Right lobe of liver (tissue), 6 donors: ENCODE measurements at places on chromosomes 5 and 9. TPM values are rescaled to one million over a fixed set of nuclear protein-coding genes. Genes with fewer than 3 reads are reported as not detected.

DNA sequence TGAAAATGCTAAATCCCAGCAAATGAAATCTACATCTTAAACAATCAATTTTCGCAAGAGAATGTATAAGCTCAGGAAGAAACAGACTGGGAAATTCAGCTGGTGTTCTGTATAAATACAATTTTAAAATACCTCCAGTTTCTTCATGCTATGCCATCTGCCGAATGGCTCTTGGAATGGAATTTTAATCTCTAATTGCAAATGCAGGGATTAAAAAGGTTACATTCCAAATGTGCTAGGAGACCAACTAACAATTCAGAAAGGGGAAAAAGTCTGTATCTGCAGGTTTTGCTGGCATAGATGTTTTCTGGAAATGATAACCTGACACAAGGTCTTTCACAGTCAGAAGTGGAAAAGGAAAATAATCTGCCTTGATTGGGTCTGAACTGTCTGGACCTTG, 379.7 kb downstream of the MAT2B start:
- no peak for DNase-seq

DNA sequence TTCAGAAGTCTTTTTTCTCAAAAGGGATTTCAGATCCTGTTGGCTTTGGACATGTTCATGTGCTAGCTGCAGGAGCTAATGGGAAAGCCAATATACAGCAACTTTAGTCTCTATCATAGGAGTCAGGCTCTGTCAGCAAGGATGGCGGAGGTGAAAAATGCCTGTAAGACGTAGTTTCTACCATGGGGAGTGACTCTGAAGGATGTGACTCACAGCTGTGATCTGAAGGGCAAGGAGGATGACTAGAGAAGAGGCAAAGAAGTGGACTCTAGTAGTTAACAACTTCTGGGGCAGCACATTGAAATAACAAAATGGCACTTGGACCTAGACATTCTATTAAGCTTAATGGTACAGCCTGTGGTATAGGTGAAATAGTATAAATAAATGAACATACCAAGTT, 3.1 kb upstream of the NDUFS4 start:
- no peak for DNase-seq

GRCh38 chr5:72618708-72619107, 111.5 kb upstream of the ZNF366 start:
- DNase-seq, result no peak

GRCh38 chr9:133505901-133506652, 18.7 kb downstream of the MYMK start:
- DNase-seq, result no peak

DNA sequence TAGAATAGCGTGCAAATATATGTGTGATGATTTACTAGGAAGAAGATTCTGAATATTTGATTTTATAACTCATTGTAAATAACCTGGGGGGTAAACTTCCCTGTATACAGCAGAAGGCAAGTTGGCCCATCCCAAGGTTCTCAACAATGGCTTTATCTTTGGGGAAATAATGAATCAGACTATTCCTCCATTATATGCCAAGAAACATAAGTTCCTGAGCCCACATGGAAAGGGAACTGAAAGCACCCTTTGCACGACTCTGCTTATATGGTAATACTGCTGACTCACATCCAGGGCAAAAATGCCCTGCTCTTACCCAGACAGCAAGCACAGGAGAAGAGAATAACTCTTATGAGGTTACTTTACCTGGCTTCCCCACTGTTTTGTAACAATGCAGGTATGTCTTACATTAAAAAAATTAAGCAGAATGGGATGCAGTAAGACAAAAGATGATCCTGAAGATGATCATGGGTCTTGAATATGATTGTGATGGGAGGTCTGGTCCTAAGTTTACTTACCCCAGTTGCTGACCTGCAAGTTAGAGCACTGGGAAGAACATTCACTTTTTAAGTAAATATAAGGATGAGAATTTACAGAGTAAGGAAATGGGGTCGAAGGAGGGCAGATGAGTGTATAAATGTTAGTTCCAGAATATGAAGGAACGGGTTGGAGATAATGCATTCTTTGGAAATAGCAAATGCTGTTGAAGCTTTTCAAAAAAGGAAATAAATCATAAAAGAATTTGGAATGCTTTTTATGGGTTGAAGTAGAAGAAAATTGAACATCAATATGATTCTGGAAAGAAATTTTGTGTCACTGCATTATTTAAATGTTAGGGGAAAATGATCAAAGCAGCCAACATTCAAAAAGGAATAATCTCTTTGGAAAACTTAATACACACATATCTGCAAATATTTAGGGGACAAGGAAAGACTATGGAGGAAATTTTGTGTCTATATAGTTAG, 428.4 kb upstream of the MPDZ start:
- no peak for DNase-seq

GRCh38 chr5:173290477-173291131, 37.6 kb downstream of the STC2 start:
- no peak for DNase-seq

DNA sequence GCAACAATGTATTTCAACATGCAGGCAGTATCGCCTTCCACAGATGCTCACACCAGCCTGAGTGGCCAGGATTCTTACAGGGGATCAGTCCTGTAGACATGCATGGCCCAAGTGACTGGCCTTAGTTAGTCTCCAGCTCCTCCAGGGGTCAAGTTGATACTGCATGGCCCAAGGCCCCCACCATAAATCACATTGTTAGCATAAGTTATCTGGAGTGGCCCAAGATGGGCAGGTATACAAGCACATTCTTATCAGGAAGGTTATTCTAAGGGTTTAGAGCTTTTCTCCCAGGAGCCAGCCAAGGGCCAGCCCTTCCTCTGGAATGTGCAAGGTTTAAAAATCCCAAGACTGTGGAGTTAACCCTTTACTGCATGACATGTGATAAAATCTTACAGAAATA, 230.9 kb upstream of the NFIL3 start:
- no peak for DNase-seq

- no peak for DNase-seq
These were observed 50.2 kb upstream of the ACTBL2 start for GRCh38 chr5:57532513-57533497.

DNA sequence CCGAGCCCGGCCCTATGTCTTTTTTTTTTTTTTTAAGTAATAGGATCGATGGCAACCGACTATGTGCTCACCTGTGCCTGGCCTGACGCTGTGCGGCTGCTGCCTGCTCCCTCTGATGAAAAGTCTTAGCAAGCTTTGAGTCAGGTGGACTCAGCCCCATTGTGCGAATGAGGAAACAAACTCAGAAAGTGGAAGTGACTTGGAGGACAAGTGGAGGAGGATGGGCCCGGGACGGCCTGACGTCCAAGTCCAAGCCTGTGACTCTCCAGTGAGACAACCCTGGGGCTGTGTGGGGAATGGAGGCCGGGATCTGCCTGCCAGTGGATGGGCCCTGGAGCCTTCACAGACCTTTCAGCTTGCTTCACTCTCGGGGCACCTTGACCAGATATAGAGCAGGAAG, 57.9 kb downstream of the EXD3 start:
- DNase-seq, result no peak

GRCh38 chr5:115573133-115573532, 28.6 kb upstream of the FEM1C start:
- no peak for DNase-seq

GRCh38 chr5:43075319-43076293, 35.5 kb upstream of the ANXA2R start:
- DNase-seq, result no peak

DNA sequence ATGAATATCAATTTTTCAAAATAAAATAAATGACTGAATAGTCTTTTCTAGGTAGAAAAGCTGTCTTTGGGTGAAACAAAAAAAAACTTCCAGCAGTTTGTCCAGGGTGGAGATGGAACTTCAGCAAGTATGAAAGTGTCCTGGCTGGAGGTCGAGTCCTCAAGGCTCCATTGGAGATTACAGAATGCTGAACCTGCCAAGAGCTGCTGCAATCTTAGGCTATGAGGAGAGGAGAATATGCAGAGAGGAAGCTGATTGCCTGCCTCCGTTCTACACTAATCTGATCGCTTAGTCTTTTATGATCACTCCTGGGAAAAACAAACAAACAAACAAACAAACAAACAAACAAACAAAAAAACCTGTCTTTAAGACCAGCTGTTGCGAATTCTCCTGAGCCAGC, 50.6 kb downstream of the NREP start:
- DNase-seq, result no peak

DNA sequence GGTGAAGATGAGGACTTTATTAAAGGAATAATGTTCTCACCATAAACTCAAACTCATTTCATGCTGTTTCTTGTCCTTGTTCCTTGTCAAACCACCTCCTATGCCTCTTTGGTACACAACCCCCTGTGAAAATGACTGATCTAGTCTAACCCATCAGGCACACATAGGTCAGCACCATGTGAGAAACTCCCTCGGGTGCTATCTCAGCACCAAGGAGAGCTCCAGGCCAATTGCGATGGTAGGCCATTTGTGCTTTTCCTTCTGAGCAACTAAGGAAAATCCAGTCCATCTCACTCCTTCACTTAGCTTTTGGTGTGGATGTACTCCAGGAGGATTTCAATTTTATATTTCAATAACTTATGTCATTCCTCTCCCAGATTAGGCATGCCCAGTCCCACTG, 199.8 kb downstream of the ZNF608 start:
- DNase-seq, result no peak

- DNase-seq, result no peak
These were observed 12.0 kb downstream of the GLRX start for GRCh38 chr5:95810305-95811125.

DNA sequence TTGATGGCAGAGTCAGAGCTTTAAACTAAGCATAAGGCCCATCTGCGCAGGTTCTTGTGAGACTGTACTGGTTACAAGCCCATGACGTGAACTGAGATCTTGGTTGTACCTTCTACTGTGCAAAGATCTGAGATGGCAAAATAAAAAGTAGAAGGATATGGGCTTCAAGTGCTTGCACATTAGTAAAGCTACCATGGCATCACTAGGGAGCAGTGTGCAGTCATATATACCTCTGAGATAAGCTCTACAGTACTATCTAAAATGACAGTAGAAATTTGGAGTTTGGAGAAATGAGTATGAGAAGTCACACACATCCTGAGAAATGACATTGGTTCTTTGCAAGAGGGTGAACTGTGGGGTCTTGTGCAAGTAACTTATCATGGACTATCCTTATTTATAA, 408.2 kb upstream of the PRR16 start:
- DNase-seq, result no peak

- no peak for DNase-seq
These were observed 368.5 kb downstream of the NTRK2 start for GRCh38 chr9:85038061-85038460.

DNA sequence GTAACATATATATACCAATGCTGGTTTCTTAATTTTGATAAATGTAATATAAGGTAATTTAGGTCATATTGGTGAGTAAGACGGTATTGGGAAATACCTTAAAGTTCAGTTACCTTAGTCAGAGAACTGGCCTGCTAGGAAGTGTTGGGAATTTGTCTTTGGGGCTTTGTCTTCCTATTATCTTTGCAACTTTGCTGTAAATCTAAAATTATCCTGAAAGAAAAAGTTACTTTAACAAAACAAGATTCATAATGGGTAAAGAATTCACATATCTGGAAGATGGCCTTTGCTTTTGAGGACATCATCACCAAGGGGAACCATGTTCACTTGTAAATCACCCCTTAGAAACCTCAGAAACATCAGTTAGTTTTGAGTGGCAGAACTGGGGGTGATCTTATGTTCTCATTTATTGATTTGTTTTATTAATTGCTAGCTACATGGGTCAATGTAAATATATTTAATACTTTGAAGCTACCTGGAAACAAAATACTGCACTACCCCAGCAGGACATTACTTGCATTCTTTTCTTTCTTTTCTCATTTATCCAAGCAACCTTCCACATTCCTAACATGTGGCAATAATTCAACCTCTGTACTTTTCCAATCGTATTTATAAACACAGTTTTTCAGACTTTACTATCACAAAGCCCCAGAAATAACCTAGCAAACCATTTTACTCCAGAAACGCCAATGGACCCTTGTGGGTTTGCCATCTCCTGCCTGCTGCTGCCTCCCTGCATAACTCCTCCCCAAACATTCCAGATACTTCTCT, 41.4 kb downstream of the GLIS3 start:
- no peak for DNase-seq

GRCh38 chr9:116365056-116365471, 211.5 kb downstream of the PAPPA start:
- no peak for DNase-seq

PCDHA1 gene
- not detected for total RNA-seq

CRHBP gene
- total RNA-seq, result 35.9 TPM

ADRA1B gene
- total RNA-seq, result 9.3 TPM

CCL27 gene
- not detected for total RNA-seq

MYORG gene
- total RNA-seq, result 28.3 TPM

SLCO4C1 gene
- 8.6 TPM for total RNA-seq

SLC36A2 gene
- total RNA-seq, result not detected

ENHO gene
- 2.7 TPM for total RNA-seq

WNK2 gene
- 1.9 TPM for total RNA-seq

CDX1 gene
- not detected for total RNA-seq

WDR38 gene
- not detected for total RNA-seq

LURAP1L gene
- 16.7 TPM for total RNA-seq
